CD4-positive, alpha-beta T cell (primary cell): ENCODE measurements at places on chromosomes 7 and 10.

DNA sequence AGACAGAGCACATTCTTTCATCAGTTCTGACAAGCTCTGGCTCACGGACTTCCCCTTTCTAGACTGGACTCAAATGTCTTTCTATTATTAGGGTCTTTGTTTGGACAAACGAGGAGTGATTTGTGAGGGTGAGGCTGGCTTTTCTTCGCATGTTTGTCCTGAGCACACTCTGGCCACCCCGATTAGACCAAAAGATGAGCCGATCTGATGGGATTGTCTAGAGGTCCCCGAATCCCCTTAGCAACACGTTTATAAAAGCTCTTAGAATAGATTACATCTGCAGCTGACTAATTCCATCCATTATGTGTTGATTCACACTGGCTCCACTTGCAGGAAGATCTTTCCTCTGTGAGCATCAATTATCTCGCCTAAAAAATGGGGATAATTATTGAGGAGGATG is 675.4 kb upstream of the AUTS2 start:
- H3K4me1 ChIP-seq: no peaks in the 10 kb centered on the region
- H3K27me3 ChIP-seq: no peaks in the 10 kb centered on the region
- no peak overlapping the region for H3K27ac ChIP-seq
- no peaks in the 10 kb centered on the region for H3K36me3 ChIP-seq

DNA sequence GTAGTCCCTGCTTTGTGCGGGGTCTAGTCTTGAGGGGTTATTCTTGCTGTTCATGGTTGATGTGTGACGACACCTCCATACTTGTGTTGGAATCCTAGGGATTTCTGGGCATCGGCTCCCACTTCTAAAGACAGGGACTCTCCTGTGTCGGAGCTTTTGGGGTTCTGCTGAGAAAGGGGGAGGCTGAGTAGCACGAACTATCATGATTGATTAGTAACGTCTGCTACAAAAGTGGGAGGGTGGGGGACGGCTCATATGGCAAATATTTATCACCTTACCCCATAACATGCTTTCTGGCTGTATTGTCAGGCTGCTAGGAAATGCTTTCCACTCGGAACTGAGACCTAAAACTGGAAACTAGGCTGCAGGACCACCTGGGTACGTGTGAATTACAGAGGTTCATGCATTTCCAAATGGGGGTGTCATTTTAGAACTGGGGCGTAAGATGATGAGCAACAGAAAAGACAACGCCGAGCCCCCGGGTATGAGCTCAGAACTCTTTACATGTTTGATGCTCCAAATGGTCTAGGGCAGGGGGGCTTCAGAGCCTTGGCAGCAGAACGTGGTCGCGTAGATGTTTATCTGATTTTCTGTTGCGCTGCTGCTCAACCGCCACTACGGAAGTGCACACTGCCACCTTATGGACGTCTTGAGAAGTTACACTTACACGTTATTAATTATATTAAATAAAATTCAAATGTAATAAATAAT is 15.1 kb upstream of the NME8 start:
- H3K27me3 ChIP-seq: no peaks in the 10 kb centered on the region
- H3K4me1 ChIP-seq: peaks cover 6% of the 10 kb centered on the region

- no peaks in the 10 kb centered on the region for H3K36me3 ChIP-seq
- H3K4me1 ChIP-seq: no peaks in the 10 kb centered on the region
- no peak overlapping the region for H3K27ac ChIP-seq
- H3K27me3 ChIP-seq: no peaks in the 10 kb centered on the region
- no peak for DNase-seq
Observed at GRCh38 chr7:22142572-22142971, 196.9 kb upstream of the CDCA7L start.

- no peak overlapping the region for H3K27ac ChIP-seq
- H3K4me3 ChIP-seq: no peak overlapping the region
- H3K4me1 ChIP-seq: no peaks in the 10 kb centered on the region
- H3K27me3 ChIP-seq: no peaks in the 10 kb centered on the region
- no peaks in the 10 kb centered on the region for H3K36me3 ChIP-seq
- no peak for DNase-seq
Observed at GRCh38 chr7:86437951-86438450, 205.7 kb upstream of the GRM3 start.

DNA sequence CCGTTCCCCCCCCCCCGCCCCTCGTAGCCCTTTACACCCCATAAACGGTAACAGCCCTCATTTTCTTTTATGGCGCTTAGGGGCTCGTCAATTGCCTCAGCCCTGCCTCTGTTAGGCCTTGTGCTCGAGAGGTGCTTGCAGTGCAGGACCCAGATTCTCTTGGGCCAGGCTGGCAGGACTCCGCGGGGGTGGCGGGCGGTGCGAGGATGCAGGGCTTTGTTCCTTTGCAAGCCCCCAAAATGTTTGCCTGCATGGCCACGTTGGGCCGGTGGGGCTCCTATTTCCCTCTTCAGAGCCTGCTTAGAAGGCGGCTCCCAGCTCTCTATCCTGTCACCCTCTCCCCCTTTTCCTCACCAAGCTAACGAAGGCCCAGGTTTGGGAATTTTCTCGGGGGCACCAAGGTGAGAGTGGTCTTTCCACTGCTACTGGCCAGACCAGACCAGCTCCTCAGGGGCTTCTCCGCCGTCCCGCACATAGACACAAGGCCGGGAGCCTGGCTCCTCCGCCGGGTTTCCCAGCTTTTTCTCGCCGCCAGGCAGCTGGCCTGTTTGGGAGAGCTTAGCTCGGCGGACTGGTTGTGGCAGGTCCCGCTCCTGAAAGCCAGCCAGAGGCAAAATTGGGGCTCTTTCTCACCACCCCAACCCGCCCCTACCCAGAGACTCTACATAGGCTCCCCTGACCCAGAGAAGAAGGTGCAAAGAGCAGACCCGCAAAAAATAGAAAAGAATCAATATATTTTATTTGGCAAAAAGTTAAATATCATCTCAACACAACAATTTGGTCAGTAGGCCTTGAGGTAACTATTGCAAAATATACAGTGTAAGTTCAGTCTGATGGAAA is 3.4 kb downstream of the HOXA9 start:
- no peak overlapping the region for H3K27ac ChIP-seq
- peaks cover 85% of the 10 kb centered on the region for H3K27me3 ChIP-seq
- peaks cover 60% of the 10 kb centered on the region for H3K4me1 ChIP-seq

GRCh38 chr7:128446306-128446705 is 9.4 kb upstream of the HILPDA start:
- H3K4me1 ChIP-seq: peaks cover 9% of the 10 kb centered on the region
- no peak for DNase-seq
- H3K27ac ChIP-seq: no peak overlapping the region
- H3K4me3 ChIP-seq: no peak overlapping the region

GRCh38 chr7:77696643-77697534 is 630 bp downstream of the RSBN1L start:
- H3K4me1 ChIP-seq: peaks cover 26% of the 10 kb centered on the region
- peak; percentile 33 for DNase-seq
- peak overlapping the region; percentile 92 for H3K27ac ChIP-seq

DNA sequence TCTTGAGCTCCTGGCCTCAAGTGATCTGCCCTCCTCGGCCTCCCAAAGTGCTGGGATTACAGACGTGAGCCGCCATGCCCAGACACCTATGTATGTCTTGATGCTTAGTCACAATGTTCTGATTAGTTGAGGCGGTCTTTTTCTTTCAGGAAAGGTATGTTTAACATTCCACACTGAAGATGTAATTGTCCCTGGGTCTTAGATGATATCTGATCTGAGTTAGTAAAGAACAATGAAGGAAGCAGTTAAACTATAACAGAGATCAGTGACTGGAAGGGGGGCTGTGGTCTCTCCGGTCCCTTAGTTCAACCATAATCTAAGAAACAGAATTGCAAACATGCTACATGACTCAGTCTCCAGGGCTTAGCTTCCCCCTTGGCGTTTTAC is 31.5 kb upstream of the SH2D4B start:
- H3K36me3 ChIP-seq: peaks cover 68% of the 10 kb centered on the region
- peaks cover 63% of the 10 kb centered on the region for H3K4me1 ChIP-seq
- H3K27me3 ChIP-seq: no peaks in the 10 kb centered on the region
- no peak overlapping the region for H3K4me3 ChIP-seq

DNA sequence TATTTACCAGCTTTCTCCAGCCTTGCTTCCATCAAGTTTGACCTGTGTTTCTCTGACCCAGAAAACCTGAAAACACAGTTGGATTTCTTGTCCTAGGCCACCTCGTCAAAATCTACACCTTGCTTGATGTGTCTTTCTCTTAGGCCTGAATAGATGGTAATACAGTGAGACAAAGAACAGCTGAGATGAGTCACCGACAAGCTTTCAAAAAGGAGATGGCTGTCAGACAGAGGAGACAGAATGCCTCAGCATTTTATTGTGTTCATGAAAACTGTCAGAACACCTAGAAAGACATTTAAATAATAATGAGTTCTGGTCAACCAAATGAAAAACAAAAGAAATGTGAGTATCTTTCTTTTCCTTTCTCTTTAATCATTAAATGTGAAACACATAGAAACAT is 119.7 kb upstream of the SORCS1 start:
- no peaks in the 10 kb centered on the region for H3K36me3 ChIP-seq
- no peak overlapping the region for H3K4me3 ChIP-seq
- DNase-seq: no peak
- H3K27me3 ChIP-seq: no peaks in the 10 kb centered on the region
- no peaks in the 10 kb centered on the region for H3K4me1 ChIP-seq
- H3K27ac ChIP-seq: no peak overlapping the region

- no peak overlapping the region for H3K4me3 ChIP-seq
- no peak for DNase-seq
- no peaks in the 10 kb centered on the region for H3K27me3 ChIP-seq
Observed at GRCh38 chr10:86312701-86313270, 53.8 kb downstream of the GRID1 start.

DNA sequence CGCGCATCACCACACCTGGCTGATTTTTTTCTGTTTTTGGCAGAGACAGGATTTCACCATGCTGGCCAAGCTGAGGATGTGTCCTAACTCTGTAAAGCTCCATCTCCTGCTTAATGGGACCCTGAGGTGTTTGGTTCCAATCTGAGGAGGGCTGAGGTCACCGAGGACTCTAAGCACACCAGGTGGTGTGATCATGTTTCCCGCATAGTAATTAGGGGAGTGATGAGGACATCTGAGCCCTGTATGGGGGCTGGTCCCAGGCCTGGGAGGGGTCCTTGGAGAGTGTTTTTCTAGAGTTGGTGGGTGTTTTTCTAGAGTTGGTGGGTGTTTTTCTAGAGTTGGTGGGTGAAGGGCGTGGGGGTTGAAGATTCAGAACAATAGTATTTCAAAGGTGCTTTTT is 3.0 kb upstream of the ABHD11 start:
- no peak overlapping the region for H3K27ac ChIP-seq
- peaks cover 21% of the 10 kb centered on the region for H3K4me1 ChIP-seq
- H3K36me3 ChIP-seq: peaks cover 5% of the 10 kb centered on the region

- H3K36me3 ChIP-seq: peaks cover 37% of the 10 kb centered on the region
- H3K4me3 ChIP-seq: no peak overlapping the region
- no peak overlapping the region for H3K27ac ChIP-seq
- DNase-seq: no peak
Observed at GRCh38 chr7:135159359-135160085, 11.0 kb downstream of the CYREN start.

GRCh38 chr7:106312906-106313305 is 28.1 kb upstream of the NAMPT start:
- no peaks in the 10 kb centered on the region for H3K27me3 ChIP-seq
- H3K4me1 ChIP-seq: no peaks in the 10 kb centered on the region
- no peak overlapping the region for H3K4me3 ChIP-seq
- H3K36me3 ChIP-seq: no peaks in the 10 kb centered on the region
- DNase-seq: no peak
- H3K27ac ChIP-seq: no peak overlapping the region

DNA sequence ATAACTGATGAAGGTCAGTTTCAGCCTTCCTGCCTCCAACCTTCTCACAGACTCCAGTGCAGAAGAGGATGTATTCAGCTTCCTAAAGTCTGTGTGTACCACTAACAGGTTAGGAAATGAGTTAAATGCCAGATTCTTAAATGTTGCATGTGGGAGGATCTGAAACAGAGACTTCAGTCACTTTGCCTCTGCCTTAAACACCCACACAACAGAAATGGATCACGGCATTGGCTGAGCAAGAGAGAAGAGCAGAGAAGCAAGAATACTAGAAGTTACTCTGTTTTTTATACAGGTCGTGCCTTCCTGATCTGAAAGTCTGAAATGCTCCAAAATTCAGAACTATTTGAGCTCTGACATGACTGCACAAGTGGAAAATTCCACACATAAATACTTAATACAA is 98.9 kb upstream of the ARHGAP21 start:
- no peak overlapping the region for H3K4me3 ChIP-seq
- no peaks in the 10 kb centered on the region for H3K36me3 ChIP-seq
- H3K27ac ChIP-seq: no peak overlapping the region
- H3K27me3 ChIP-seq: no peaks in the 10 kb centered on the region
- DNase-seq: no peak

DNA sequence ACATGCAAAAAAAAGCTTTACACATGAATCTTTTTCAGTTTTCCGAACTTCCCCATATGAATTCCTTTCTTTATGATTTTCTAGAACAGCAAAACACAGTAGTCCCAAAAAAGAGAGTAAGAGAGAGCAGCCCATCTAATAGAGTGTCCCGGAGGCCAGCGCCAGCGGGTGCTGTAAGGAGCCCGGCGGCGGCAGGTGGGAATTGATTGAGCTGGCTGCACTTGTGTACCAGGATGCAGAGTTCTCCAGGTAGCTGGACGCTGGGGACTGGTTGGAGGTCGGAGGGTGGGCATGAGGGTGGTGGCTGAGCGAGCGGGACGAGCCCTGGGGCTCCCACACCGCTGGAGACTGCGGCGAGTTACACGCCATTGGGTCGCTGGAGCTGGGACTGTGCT is 4.0 kb downstream of the DLX5 start:
- no peak overlapping the region for H3K27ac ChIP-seq
- no peak for DNase-seq
- no peaks in the 10 kb centered on the region for H3K36me3 ChIP-seq
- peaks cover 41% of the 10 kb centered on the region for H3K4me1 ChIP-seq

DNA sequence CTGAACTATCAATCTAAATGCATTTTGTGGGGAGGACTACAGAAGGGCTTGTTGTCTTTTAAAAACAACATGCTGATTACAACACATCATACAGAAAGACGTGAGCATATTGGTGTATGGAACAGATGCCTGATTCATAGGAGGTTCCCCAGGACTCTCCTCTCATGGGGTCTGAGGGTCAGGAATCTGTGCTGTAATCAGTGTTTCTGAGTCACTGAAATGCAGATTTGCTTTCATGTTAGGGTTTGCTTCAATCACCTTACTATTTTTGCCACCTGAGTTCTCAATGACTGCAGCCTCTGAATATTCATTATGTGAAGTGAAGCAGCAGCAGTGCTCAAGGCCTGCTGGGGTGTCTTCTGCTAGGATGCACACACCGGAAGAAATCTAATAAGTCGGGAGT is 550 bp upstream of the ANK3 start:
- no peaks in the 10 kb centered on the region for H3K36me3 ChIP-seq
- no peak overlapping the region for H3K4me3 ChIP-seq
- no peak for DNase-seq
- H3K27me3 ChIP-seq: no peaks in the 10 kb centered on the region
- H3K27ac ChIP-seq: no peak overlapping the region
